ENCODE measurements at places on chromosomes 1 and 21.

DNA sequence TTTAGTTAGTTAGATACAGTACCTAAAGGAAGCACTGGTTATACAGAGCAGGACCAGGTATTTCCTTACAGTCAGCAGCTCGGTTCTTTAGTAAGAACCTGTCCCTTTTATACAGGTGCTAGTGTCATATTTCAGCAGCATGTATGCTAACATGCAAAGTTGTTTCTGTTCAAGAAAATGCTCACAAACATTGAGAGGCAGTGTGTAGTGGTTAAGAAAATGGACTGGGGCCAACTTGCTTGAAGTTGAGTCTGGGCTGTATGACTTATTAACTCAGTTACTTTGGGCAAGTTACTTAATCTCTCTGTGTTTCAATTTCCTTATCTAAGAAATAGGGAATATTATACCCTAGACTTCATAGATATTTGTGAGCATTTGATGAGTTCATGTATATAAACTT, 31.1 kb downstream of the AK4 start:
- no peak for ATAC-seq

- no peak for ATAC-seq
These were observed 100.5 kb upstream of the COA6 start for GRCh38 chr1:234272656-234273312.

- no peak for ATAC-seq
These were observed 447.2 kb upstream of the NR5A2 start for GRCh38 chr1:199580300-199580699.

DNA sequence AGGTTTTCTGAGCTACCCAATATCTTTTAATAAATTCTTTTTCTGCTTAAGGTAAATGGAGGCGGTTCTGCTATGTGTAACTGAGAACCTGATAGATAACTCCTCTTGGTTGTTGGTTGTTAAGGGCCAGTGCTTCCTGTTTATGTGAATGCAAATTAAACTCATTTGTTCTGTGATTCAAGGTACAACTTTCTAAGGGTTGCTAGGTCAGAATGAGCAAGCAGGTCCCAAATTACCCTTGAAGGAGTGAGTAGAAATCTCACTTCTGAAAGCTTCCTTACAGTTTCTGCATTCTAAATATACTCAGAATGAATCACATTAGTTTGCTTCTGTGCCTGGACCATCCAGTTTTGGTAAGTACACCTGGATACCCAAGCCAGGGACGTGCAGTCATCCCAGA, 15.5 kb upstream of the FAM78B start:
- ATAC-seq, result no peak

- no peak for ATAC-seq
These were observed 569 bp upstream of the WARS2 start for GRCh38 chr1:119141020-119141424.

GRCh38 chr1:156537027-156537426, 35.3 kb downstream of the IQGAP3 start:
- ATAC-seq, result no peak

- peak; percentile 90 for ATAC-seq
These were observed 496.4 kb downstream of the SETD4 start for GRCh38 chr21:35563885-35564451.

- no peak for ATAC-seq
These were observed 59.6 kb upstream of the ITPKB start for GRCh38 chr1:226798427-226799411.

- ATAC-seq, result no peak
These were observed 4.7 kb upstream of the PLPP3 start for GRCh38 chr1:56583957-56584468.

DNA sequence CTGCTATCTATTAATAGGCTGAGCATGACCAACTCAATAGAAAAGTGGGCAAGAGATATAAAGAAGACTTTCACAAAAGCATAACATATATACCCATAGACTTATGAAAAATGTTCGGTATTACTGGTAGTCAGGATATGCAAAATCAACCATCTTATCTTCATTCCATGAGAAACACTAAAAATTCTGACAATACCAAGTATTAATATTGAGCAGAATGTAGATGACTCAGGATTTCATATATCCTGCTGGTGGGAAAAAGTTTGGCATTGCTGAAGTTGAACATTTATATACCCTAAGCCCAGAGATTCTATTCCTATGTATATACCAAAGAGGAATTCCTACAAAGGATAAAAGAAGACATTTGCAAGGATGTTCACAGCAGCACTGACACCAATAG, 138.3 kb downstream of the CLEC20A start:
- ATAC-seq, result no peak

- ATAC-seq, result no peak
These were observed 52.0 kb downstream of the FOXJ3 start for GRCh38 chr1:42282867-42283583.

GRCh38 chr1:223725578-223725977, 13.2 kb downstream of the CAPN2 start:
- no peak for ATAC-seq

- no peak for ATAC-seq
These were observed 61.1 kb upstream of the FBXO28 start for GRCh38 chr1:224052772-224053171.

- ATAC-seq, result peak; percentile 61
These were observed 191.8 kb upstream of the SAMSN1 start for GRCh38 chr21:14737922-14738321.

DNA sequence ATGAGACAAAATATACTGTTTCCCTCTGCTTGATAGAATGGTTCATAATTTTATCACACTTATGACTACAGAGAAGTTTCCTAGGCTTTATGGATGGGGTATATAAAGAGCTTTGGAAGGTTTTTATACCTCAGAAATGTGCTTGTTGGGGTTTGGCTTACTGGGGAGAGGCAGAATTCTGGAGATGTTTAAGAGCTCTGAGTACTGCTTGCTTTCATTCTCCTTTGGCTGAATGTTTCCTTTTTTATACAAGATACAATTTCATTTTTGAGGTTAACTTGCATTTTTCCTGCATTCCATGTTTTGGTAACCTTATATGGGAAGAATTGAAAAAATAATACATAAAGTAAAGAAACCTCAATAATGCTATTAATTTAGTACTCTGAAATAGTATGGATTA, 157.7 kb upstream of the COL11A1 start:
- no peak for ATAC-seq

DNA sequence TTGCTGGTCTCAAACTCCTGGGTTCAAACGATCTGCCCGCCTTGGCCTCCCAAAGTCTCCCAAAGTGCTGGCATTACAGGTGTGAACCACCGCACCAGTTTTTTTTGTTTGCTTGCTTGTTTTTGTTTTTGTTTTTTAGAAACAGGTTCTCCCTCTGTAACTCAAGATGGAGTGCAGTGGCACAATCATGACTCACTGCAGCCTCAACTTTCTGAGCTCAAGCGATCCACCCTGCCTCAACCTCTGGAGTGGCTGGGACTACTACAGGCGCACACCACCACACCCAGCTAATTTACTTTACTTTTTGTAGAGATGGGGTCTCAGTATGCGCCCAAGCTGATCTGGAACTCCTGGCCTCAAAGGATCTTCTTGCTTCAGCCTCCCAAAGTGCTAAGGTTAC, 47.3 kb upstream of the USP1 start:
- no peak for ATAC-seq

GRCh38 chr21:33866826-33867225, 48.8 kb downstream of the ATP5PO start:
- ATAC-seq, result peak; percentile 90

DNA sequence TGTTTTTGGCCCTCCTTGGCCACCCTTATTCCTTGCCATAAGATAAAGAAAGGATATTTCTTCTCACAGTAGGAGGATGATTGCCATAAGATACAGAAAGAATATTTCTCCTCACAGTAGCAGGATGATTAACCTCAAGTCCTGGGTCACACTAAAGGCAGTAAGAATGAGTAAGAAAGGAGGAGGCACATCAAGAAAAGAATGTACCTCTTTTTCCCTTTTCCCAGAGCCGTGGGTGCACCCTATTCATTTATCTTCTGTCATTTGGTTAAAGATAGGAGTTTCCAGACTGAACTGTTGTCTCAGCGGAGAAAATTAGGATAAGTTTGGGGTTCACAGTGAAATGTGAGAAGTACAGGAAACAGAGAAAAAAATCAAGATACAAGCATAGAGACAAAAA, 52.5 kb downstream of the LRRC8C start:
- no peak for ATAC-seq

DNA sequence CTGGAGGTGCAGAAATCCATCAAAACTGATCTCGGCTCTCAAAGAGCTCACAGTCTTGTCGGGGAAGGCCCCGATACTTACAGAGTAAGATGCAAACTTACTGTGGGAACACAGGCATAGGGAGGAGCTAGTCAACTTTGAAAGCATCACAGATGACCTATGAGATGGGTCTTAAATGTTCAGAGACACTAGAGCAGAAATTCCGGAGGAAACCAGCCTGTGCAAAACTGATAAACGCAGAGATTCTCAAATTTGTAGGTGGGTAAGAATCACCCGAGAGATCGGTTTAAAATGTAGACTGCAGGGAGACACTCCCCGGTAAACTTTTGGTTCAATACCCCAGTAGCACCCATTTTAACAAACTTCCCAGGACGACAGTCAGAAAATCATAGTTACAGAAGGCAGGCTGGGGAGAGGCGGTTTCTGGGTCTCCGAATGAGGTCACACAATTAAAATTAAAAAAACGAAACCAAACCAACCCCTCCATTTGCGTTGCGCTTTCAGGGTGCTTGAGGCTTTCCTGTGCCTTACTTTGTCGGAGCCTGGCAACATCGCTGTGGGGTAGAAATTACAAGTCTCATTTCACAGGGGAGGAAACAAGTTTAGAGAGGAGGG, 755 bp upstream of the THRAP3 start:
- no peak for ATAC-seq

- ATAC-seq, result no peak
These were observed 18.4 kb upstream of the TNFRSF1B start for GRCh38 chr1:12148160-12148957.

DNA sequence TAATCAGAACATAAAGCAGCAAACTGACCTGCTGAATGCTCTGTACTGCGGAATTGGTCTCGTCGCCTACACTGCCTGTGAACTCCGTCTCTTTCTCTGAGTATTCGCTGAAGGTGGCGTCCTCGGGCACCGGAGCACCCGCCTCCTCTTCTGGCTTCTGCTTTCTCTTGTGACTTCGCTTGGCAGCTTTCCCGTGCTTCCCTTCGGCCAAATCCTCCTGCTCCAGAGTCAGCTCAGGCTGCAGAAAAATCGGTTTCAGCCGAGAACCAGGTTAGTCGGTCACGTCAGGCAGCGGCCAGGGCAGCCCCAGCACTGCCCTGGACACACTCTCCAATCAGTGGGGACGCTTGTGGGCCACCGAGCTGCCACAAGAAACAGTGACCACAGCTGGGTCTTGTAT, 35.8 kb upstream of the RIPK4 start:
- no peak for ATAC-seq

DNA sequence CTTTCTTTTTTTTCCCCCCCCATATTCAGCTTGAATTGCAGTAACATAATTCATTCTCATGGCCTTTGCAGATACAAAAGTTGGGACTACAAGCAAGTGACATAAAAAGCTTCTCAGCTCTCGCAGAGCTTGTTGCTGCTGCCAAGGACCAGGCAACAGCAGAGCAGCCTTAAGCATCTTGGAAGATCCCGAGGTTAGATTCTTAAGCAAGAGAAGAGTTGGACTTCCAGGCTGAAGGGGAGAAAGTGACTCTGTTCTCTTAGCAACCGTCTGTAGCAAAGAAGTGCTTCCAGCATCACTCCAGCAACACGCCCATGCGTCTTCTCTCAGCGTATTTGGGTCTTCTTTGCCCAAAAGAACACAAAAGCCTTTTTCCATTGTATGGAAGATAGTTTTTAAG, 20.7 kb downstream of the AGT start:
- ATAC-seq, result peak; percentile 30

GRCh38 chr1:1167398-1167821, 6.3 kb upstream of the TTLL10 start:
- ATAC-seq, result no peak

GRCh38 chr1:235820061-235820460, 46.6 kb downstream of the LYST start:
- ATAC-seq, result no peak

- no peak for ATAC-seq
These were observed 523.2 kb downstream of the MATN1 start for GRCh38 chr1:30200161-30200560.

DNA sequence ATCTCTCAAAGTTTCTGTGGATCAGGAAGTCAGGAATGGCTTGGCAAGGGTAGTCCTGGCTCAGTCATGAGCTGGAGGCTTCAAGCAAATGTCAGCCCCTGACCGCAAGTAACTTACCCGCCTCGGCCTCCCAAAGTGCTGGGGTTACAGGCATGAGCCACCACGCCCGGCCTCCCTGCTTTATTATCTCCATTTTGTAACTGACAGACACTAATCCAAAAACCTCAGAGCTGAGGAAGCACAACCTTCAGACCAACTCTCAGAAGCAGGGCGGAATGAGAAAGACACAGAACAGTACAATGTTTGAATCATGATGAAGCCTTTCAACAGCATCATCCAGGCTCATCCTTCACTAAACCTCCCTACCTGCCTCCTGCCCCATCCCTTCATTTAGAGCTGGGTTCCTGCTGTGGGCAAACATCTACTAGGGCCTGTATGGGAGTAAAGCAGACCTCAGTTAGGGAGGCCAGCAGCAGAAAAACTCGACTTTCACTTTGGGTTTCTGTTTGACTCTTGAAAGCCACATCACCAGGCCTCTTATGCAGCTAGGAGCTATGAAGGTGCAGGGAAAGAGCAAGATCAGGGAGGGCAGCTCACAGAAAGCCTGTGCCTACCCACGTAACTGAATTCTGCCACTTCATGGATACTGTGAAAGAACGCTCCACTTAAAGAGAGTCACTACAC, 84.4 kb upstream of the RAB4A start:
- peak; percentile 26 for ATAC-seq

GRCh38 chr1:12296016-12296415, 66.2 kb downstream of the VPS13D start:
- no peak for ATAC-seq

GRCh38 chr1:47663286-47663685, 225.4 kb downstream of the FOXD2 start:
- no peak for ATAC-seq

DNA sequence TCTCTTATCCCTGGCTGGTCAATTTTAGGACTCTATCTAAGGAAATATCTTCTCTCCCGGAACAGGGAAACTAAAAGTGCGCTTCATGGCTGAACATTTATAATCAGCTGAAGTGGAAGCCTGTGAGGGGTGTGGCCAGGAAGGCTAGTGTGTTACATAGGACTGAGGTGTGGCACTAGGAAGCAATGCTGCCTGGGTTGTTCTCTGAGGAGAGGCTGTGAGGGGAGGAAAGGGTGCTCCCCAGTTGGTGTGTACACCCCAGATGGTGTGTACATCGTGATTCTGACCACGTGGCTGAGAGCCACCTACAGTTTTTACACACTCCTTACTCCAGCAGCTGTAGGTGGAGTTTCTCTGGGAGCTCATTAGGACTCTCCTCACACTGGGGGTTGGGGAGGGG, 16.3 kb downstream of the NTPCR start:
- no peak for ATAC-seq

DNA sequence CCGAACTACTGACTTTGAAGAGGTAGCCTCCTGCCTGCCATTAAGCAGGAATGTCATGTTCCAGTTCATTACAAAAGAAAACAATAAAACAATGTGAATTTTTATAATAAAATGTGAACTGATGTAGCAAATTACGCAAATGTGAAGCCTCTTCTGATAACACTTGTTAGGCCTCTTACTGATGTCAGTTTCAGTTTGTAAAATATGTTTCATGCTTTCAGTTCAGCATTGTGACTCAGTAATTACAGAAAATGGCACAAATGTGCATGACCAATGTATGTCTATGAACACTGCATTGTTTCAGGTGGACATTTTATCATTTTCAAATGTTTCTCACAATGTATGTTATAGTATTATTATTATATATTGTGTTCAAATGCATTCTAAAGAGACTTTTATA, 159.8 kb upstream of the SGIP1 start:
- no peak for ATAC-seq

- no peak for ATAC-seq
These were observed 53.4 kb downstream of the UBR4 start for GRCh38 chr1:19156676-19157075.
